ENCODE measurements at places on chromosomes 12 and 14.

- DNase-seq: no peak
Observed at GRCh38 chr12:40573024-40573423, 119.2 kb upstream of the CNTN1 start.

GRCh38 chr14:84065811-84066210 is 1464.1 kb upstream of the FLRT2 start:
- DNase-seq: no peak

- no peak for DNase-seq
Observed at GRCh38 chr12:47910486-47910885, 5.7 kb upstream of the VDR start.

GRCh38 chr14:89167705-89168104 is 249.3 kb downstream of the FOXN3 start:
- no peak for DNase-seq

- DNase-seq: no peak
Observed at GRCh38 chr12:27564612-27565213, 40.7 kb downstream of the PPFIBP1 start.

DNA sequence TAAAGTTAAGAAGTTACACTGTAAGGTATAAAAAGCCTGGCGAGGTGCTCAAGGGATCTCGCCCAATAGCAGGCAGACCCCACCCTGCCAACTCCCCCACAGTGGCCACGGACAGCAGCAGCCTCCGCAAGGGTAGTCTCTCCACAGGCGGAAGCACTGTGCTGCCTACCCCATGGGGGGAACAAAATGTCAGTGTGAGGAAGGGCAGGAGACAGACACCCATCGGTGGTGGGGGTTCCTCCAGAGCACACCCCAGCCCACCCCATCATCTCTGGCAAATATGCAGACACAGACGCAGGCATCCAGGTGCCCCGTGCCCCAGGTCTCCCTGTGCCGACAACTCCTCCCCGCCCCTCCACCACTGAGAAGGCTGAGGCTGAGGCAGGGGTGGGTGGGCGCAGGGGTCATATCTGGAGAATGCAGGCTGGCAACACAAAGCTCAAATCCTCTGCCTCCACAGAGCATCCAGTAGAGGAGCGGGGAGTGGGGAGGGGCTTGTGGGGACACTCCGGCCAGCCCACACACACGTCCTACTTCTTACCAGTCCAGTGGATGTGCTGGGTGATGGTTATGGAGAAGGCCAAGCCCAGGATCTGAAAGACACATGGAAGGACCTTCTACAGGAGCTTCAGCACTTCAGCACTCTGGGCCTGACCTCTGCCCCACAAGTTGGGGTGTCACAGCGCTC is 68.3 kb upstream of the DDX11 start:
- DNase-seq: no peak

DNA sequence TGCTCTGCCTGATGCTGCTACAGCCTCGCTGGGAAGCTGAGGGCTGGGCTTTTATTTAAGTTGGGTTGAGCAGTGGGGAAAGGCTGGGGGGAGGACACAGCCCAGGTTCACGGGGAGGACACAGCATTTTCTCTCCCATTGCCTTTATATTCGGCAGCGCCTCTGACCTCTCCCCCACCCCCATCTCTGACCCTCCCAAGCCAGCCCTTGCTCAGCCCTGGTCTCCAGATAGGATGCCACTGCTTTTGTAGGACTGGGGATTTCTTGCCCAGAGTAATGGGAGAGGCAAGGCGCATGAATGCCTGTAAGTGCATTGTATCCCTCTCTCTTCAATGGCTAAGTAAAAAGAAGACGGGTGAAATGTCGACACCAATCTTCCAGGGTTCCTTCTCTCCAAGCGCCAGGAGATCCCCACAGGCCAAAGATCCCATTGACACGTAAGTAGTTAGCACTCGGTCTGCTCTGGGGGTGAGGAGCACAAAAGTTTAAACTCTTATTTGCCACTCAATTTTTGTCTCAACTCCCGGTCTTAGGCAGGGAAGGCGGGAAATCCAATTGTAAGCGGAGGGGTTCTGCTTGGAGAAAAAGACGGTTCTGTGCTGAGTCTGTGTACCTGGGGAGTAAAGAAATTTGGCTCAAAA is 4.6 kb downstream of the HOXC4 start:
- no peak for DNase-seq

DNA sequence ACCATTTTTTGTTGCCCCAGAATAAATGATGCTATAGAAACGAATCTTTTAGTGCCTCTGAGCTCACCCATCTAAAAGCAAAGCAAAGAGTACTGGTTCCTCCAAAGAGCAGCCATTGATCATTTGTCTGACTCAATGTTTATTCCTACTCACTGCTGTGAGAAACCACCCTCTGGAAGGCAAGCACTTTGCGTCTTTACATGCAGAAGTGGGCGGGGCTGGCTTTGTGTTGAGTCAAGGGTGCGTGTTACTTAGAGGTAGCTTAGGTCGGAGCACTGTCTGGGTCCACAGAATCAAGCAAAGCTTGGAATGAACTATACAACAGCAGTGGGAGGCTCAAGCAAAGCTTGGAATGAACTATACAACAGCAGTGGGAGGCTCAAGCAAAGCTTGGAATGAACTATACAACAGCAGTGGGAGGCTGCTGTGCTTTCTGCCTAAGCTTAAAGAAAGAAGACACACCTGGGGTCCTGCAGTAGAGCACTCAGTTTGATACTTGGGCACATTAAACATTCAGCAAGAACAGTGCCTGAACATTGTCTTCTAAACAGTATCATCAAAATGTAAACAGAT is 77.2 kb upstream of the PRICKLE1 start:
- DNase-seq: no peak

- no peak for DNase-seq
Observed at GRCh38 chr12:94012071-94012470, 136.3 kb upstream of the PLXNC1 start.

DNA sequence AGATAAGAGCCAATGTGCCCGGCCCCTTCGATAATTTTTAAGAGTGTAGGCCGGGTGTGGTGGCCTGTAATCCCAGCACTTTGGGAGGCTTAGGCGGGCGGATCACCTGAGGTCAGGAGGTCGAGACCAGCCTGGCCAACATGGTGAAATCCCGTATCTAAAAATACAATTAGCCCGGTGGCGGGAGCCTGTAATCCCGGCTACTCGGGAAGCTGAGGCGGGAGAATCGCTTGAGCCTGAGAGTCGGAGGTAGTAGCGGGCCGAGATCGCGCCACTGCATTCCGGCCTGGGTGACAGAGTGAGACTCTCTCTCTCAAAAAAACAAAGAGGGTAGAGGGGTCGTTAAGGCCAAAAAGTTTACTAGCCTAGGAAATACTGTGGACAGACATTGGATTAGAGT is 2.6 kb downstream of the KRAS start:
- no peak for DNase-seq
